ENCODE measurements at places on chromosomes 1 and 21.

- no peak for DNase-seq
Observed at GRCh38 chr1:147611021-147611426, 59.3 kb downstream of the ACP6 start.

DNA sequence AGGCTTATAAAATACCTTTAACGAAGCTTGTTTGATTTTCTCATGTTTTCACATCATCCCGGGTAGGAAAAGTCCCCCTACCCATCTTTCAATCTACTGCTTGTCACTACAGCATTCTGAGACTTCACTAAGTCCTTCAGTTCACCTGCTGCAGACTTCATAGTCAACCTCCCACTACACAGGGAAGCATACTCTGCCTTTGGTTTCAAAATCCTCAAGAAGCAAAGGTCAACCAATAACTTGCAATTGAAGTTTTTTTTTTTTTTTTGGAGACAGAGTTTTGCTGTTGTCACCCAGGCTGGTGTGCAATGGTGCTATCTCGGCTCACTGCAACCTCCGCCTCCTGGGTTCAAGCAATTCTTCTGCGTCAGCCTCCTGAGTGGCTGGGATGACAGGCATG, 4.7 kb upstream of the PTPN22 start:
- DNase-seq: no peak

GRCh38 chr1:223617323-223618070, 48.0 kb downstream of the CAPN8 start:
- no peak for DNase-seq

GRCh38 chr1:29685387-29685786, 449.1 kb downstream of the PTPRU start:
- no peak for DNase-seq

GRCh38 chr1:84996846-84997666, at the start of gene MCOLN2:
Gene MCOLN2, minus strand, starts transcription at chr1:84997113. Its CDS starts 241 bp downstream, at chr1:84996872.
- DNase-seq: peak; percentile 47

DNA sequence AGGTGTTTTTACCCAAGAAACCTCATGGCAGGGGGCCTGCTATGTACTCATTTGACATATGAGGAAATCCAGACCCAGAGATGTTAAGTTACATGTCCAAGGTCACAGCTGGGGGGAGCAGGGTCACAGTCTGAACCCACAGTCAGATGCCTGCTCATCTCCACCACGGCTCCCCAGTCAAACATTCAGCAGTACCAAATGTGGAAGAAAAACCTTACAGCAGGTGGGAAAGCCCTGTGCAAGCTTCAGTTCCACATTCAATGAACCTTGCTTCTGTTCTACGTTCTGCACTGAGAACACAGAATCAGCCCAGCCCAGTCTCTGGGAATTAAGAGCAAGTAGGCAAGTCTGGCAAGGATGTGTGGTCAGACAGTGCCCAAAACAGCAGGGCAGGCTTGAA, 35.2 kb downstream of the LRP8 start:
- DNase-seq: no peak

- DNase-seq: no peak
Observed at GRCh38 chr1:217770918-217771317, 139.8 kb downstream of the SPATA17 start.

- no peak for DNase-seq
Observed at GRCh38 chr1:35243691-35244090, 24.8 kb upstream of the ZMYM4 start.

DNA sequence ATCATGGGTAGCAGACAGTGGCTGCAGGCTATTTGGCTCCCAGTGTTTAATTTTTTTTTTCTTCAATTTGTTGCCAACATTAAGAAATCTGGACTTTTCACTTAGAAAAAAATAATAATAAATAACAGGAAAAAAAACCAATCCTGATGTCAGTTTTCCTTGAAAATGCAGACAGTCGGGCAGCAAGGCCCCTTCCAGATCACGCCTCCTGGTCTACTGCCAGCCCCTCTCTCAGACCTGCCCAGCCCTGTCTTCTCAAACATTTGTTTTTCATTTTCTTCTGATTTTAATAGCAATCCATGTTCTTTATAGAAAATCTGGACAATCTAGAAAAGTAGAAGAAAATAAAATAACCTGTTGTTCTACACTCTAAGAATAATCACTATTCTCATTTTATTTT, 15.5 kb downstream of the IFNGR2 start:
- DNase-seq: no peak

- DNase-seq: no peak
Observed at GRCh38 chr21:42782723-42783242, 96.6 kb downstream of the WDR4 start.

DNA sequence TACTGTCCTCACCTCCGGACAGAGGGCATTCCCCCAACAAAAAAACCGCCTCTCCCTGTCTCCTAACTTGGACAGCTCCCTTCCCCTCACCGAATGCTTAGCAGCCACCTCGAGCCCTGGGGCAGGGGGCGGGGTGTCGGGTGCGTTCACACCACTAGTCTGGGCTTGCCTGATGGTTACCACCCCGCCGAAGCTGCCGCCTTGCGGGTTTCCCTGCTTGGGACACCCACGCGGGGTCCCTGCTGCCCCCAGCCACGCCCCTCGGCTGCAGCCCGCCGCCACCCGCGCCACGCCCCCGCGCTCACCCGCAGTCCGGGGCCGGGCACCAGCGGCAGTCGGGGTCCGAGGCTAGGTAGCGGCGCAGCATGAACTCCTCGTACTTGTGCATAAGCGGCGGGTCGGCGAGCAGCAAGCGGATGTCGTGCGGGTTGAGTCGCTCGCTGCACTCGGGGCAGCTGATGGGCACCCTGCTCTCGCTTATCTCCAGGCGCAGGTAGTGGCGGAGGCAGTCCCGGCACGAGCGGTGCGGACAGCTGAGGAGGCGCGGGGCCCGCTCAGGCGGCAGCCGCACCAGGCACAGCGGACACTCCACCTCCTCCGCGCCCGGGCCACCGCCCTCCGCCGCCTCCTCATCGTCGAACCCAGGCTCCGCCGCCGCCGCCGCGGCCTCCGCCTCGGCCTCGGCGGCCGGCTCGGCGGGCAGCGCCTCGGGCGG, 706 bp downstream of the RNF19B start:
- peak; percentile 74 for DNase-seq

- DNase-seq: no peak
Observed at GRCh38 chr1:152953761-152954160, 6.8 kb downstream of the SPRR5 start.

- no peak for DNase-seq
Observed at GRCh38 chr1:235835226-235835625, 31.5 kb downstream of the LYST start.

DNA sequence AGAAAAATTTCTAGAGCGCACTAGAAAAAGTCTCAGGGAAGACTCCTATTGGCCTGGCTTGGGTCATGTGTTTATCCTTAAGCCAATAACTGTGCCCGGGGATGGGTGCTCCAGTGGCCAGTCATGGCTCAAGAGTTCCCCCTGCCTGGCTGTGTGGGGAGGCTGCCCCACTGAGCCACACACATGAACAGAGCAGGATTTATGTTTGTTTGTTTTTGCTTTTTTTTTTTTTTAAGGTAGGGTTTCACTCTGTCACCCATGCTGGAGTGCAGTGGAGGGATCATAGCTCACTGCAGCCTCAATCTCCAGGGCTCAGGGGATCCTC, 21.8 kb downstream of the EDN2 start:
- DNase-seq: no peak

GRCh38 chr1:168696125-168696760, 32.8 kb downstream of the DPT start:
- DNase-seq: no peak

DNA sequence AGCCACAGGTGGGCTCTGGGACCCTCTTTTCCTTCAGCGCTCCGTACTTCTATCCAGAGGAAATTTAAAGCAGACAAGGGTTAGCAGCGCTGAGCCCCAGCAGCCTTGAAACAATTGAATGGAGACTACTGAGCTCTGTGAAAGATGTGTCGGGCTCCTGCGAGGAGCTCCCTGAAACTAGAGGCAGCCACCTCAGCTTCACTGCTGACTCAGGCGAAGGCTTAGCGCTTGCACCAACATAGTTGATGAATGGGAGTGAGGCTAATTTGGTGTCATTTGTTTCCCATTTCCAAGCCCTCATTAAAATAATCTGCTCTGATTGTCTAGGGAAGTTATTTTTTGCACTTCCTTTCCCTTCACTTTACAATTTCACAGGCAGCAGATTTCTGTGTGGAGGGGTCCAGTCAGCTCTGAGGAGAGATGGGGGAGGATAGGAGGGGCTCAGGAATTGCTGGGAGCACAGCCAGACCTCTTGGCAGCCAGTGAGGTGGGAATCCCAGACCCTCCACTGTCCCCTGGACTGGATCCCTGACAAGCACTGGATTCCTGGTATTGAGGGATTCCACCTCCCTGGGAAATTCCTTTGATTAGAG, 398.9 kb upstream of the PLXNA2 start:
- peak; percentile 42 for DNase-seq

DNA sequence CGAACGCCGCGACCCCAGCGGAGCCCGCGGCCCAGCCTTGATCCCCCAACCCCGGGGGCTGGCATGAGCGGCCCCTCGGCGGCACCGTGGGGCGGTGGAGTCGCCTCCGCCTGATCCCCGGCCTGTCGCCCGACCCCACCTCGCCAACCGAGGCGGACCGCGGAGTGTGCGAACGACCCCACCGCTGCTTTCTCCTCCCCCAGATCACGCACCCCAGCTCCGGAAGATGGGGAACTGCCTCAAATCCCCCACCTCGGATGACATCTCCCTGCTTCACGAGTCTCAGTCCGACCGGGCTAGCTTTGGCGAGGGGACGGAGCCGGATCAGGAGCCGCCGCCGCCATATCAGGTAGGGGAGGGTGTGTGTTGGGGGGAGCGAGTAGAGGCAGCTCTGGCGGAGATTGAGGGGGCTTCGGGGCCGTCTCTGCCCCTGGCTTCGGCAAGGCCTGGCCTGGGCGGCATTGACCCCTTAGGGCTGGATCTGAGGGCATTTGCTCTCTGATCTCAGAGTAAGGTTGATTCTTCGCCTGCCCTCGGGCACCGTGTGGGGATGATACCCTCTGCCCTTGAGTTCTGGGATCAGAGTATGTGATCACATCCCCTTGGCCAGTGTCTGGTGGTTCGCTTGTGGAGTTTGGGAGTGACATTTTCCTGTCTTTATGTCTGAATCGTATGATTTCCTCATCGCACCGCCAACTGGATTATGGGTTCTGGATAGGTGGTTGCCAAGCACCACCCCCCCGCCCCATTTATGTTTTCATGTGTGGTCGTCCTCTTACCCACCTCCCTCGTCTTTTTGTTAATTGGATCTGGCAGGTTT, 668 bp downstream of the RNF11 start:
- peak; percentile 65 for DNase-seq

GRCh38 chr1:83856381-83856780, 142.6 kb downstream of the TTLL7 start:
- DNase-seq: no peak

DNA sequence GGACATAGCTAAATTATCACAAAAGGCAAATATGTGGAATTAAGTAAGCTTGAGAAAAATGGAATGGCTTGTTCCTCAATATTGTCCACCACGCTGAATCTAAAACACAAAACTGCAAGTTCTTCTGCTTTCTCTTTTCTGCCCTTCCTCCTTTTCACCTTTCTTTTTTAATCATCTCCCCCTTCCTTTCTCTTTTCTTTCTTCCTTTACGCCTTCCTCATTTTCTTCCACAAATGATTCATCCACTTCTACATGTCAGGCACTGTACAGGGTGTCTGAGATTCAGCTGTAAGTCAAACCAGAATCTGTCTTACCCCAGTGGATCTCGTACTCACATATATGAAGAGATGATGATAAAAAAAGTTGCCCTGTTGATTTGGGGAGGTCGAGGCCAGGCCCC, 1182.5 kb downstream of the MRPL39 start:
- no peak for DNase-seq

DNA sequence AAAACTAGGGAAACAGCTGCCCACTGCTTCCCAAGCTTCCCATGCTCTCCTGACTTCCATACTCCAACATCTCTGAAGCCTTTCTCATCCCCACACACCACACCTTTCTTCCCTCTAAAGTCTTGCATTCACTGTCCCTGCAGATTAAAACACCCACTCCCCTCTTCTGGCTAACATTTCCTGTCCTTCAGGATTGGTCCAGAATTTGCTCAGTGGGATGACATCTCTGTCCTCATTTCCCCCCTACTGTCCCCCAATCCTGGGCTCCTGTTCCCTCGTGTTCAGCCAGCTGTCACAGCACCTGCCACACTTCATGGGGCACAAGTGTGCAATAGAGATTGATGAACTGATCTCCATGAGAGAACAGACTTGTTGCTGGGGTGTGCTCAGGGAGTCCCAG, 82.7 kb downstream of the KCND3 start:
- no peak for DNase-seq

- DNase-seq: no peak
Observed at GRCh38 chr1:101302831-101303511, 66.2 kb downstream of the S1PR1 start.

- no peak for DNase-seq
Observed at GRCh38 chr1:190178827-190179226, 298.8 kb downstream of the BRINP3 start.

GRCh38 chr1:173473599-173474011, 3.5 kb upstream of the PRDX6 start:
- DNase-seq: peak; percentile 65

DNA sequence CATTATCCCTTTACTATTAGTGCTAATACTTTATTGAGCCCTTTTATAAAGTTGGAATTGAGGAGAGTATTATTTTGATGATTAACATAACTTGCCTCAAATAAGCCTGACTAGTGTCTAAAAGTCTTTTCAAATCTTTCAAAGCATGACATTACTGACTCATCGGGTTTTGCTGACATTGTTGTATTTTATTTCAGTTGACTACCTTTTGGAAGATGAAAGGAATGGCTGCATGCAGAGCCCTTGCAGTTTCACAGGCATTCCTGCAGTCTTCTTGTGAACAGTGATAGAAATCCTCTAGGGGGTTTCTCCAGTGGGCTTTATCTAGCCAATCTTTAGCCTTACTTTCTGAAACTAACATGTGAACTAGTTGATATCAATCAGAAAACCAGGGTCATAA, 43.0 kb upstream of the TMEM61 start:
- DNase-seq: peak; percentile 57

DNA sequence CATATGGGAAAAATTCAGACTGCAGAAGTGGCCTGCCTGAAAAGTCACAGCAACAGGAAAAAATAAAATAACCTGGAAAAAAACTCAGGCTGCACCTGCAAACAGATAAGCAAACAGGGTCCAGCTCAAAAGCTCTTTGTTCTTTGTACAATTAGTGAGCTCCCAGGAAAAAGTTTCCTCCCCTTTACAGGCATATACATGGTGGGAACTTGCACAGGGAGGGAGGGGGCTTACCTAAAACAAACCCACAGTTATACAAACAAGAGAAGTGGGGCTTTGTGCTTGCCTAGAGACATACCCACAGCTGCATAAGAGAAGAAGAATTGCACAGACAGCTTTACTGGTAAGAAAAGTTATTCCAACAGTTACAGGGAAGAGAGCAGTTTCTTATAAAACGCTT, 31.7 kb upstream of the COG2 start:
- no peak for DNase-seq

- peak; percentile 57 for DNase-seq
Observed at GRCh38 chr1:93779540-93780165, 98.0 kb upstream of the BCAR3 start.

DNA sequence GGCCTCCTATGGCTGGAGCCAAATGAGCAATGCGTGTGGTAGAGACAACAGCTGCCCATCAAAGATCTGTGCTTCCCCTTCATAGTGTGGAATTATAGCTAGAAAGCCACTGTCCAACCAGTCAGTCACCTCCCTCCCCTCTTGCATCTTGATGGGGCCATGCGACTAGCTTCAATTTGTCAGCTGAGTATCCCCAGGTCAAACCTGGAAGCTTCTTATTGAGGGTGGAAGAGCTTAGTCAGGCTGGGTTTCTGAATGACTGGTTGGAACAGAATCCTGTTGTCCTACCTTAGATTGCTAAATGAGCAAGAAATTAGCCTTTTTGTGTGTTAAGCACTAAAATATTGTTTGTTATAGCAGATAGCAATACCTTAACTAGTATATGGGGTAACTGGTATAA, 625.4 kb downstream of the PTPRC start:
- no peak for DNase-seq
